ENCODE measurements at places on chromosomes 2 and 18. TPM values are rescaled to one million over a fixed set of nuclear protein-coding genes. Genes with fewer than 3 reads are reported as not detected.
A peak's percentile ranks its signal among the peaks of the same experiment; 100 is the strongest.

GRCh38 chr2:113232740-113233139 lies 46.0 kb downstream of the PAX8 start:
- peak; percentile 47 for DNase-seq

GRCh38 chr18:9700261-9700796 lies 7.8 kb upstream of the RAB31 start:
- peak; percentile 45 for DNase-seq

- no peak for DNase-seq
These were observed 45.4 kb downstream of the BCL2L11 start for GRCh38 chr2:111166115-111166514.

- no peak for DNase-seq
These were observed 1070.2 kb upstream of the NXPH2 start for GRCh38 chr2:139850254-139850890.

DNA sequence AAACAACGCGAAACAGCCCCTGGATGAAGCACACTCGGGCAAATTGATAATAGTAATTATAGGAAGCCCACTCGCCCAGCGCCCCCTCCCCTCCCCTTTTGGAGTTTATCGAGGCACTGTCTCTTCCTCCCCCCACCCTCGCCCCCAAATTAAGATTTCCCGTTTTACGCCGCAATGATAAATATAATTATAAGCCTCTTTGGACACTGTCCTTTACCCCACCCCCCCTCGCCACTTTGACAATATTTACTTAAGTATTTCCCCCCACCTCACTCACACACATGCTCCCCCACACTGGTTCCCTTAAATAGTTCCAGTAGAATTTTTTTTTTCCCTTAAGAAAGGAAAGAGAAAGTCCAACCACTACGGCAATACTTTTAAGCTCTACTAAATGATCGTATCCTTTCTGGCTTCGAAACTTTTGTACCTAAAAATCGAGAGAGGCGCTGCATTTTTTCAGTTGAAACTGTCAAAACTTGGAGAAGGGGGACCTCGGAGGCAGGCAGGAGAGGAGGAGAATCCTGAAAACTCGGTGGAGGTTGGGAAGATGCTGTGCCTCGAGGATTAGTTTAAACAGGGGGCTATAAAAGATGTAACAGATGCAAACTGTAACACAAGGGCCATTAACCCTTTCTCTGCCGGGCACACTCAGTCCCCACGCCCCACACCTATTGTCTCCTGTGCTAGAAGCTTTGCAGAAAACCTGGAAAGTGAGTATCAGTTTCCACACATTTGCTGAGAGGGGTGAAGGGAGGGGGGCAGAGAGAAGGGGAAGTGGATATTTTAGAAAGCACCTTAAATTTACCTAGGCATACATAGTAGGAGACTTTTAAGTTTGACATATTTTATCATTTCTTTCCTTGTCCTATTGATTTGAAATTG lies 1.8 kb downstream of the ZEB2 start:
- DNase-seq = peak; percentile 53

DNA sequence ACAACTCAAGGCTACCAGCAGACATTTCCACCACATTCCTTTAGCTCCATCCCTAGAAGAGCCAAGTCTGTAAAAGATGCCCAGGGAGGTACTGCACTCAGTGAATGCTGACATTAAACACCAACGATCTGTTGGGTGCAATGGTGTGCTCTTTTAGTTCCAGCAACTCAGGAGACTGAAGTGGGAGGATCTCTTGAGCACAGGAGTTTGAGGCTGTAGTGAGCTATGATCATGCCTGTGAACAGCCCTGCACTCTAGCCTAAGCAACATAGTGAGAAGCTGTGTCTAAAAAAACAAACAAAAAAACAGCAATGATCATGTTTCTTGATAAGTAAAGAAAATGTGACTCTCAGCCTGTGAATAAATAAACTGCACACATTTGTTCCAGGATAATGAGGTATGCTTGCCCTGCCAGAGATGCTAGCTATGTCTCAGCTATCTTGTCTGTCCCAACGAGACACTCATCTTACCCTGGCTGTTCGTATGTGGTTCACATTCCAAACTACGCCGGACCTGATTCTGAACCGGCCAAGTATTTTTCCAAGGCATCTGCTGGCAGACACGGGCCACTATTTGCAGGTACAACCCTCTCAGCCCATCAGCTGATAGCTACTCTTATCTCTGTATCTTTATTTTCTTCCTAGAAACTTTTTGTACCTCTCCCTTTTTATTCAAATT lies 21.8 kb downstream of the TMEM182 start:
- no peak for DNase-seq

- DNase-seq = no peak
These were observed 9.3 kb upstream of the PSMD1 start for GRCh38 chr2:231047274-231047922.

DNA sequence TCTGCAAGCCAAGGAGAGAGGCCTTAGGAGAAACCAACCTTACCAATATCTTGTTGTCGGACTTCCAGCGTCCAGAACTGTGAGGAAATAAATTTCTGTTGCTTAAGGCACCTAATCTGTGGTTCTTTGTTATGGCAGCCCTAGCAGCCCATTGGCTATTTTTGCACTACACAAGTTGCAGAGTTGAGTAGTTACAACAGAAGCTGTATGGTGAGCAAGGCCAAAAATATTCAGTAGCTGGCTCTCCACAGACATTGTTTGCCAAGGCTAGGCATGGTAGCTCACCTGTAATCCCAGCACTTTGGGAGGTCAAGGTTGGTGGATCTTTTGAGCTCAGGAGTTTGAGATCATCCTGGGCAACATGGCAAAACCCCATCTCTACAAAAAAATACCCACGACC lies 27.1 kb upstream of the SCYGR1 start:
- peak; percentile 42 for DNase-seq

GRCh38 chr18:63831080-63831788 lies 56.0 kb downstream of the SERPINB7 start:
- DNase-seq = peak; percentile 28

DNA sequence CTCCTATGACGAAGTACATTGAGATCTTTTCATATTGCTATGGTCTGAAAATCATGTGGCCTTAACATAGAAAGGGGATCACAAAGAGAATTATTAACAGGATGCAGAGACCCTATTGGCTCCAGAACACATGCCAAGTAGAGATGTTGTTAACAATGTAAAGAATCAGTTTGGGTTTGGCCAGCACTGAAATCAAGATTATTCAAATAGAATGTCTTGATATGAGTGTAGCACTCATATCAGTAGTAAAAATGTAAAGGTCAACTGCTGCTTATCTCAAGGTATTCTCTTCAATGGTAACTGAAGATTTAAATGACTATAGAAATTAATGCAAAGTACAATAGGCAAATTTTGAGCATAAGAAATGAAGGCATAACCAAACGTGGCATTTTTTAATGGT lies 262.8 kb downstream of the PTH2R start:
- no peak for DNase-seq

- DNase-seq = peak; percentile 1
These were observed 183.1 kb upstream of the PIK3C3 start for GRCh38 chr18:41771973-41772372.

- peak; percentile 32 for DNase-seq
These were observed 57.1 kb downstream of the ADCYAP1 start for GRCh38 chr18:961644-962355.

KCNF1 gene
- 2.6 TPM for total RNA-seq

SCN3A gene
- total RNA-seq = 0.33 TPM

CYTIP gene
- not detected for total RNA-seq

RAB6C gene
- total RNA-seq = not detected
